Fibroblast of gingiva (primary cell): ENCODE measurements at places on chromosomes 1 and 21.

DNA sequence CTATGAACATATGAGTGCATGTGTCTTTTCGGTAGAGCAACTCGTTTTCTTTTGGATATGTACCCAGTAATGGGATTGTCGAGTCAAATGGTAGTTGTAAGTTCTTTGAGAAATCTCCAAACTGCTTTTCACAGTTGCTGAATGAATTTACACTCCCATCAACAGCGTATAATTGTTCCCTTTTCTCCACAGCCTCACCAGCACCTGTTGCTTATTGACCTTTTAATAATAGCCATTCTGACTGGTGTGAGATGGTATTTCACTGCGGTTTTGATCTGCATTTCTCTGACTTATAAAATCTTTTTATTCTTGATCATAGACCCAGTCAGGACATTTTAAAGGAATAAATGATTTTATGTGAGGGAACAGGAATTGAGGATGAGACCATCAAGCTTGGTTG lies 165.0 kb upstream of the KCTD3 start:
- no peak for DNase-seq

- DNase-seq: peak; percentile 71
Measured at GRCh38 chr1:65359888-65360287, 50.5 kb downstream of the DNAJC6 start.

- DNase-seq: no peak
Measured at GRCh38 chr21:36551321-36551720, 71.4 kb upstream of the CLDN14 start.

- DNase-seq: peak; percentile 25
Measured at GRCh38 chr1:41382480-41383090, 21.4 kb downstream of the FOXO6 start.

DNA sequence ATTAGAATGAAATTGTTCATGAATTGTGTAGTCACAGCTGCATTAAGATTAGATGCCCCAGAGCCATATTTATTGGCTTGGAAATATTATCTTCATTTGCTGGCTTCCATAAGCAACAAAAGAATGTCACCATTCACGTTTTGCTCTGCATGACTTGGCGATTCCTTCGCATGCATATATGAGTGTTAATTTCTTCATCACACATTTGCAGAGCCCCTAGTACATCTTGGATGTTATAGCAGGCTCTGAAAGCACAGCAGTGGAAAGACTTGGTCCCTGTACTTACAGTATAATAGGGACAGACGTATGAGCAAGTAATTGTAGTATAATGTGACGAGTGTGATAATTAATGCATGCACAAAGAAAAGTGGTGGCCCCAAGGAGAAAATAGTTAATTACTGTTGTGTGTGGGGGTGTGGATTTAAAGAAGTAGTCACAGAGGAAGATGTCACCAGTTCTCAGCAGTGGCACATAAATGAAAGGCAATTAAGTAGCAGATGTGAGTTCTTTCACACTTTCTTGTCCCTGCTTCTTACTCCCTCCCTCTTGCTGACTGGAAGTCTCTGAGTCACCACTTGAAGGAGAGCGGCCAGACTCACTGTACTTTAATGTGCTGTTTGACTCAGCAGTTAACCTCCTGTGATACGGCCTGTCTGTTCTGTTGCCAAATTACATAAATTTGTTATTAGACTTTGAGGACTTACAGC lies 21.0 kb downstream of the S100A10 start:
- peak; percentile 64 for DNase-seq

- no peak for DNase-seq
Measured at GRCh38 chr1:175207971-175208370, 15.4 kb upstream of the KIAA0040 start.

GRCh38 chr1:32335535-32335789 lies 571 bp downstream of the MARCKSL1 start:
- no peak for DNase-seq

DNA sequence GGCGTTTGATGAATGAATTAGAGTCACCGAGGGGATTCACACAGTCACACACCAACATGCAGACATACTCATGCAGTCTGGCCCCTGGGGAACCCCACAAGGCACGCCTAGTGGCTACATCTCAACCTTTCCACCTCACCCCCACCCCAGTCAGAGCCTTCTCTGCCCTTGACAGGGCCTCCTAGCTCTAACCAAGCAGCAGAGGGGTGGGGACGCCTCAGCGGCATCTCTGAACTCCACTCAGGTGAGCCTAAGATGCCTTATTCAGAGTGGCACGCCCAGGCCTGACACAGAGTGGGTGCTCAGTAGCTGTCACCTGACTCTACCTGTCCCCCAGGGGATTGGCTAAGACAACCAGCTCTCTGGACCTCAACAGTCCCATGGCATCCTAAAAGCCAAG lies 3.7 kb upstream of the SDC3 start:
- DNase-seq: no peak

- no peak for DNase-seq
Measured at GRCh38 chr1:117416546-117417125, 49.4 kb downstream of the MAN1A2 start.

GRCh38 chr1:54363925-54364324 lies 42.3 kb downstream of the SSBP3 start:
- DNase-seq: no peak

DNA sequence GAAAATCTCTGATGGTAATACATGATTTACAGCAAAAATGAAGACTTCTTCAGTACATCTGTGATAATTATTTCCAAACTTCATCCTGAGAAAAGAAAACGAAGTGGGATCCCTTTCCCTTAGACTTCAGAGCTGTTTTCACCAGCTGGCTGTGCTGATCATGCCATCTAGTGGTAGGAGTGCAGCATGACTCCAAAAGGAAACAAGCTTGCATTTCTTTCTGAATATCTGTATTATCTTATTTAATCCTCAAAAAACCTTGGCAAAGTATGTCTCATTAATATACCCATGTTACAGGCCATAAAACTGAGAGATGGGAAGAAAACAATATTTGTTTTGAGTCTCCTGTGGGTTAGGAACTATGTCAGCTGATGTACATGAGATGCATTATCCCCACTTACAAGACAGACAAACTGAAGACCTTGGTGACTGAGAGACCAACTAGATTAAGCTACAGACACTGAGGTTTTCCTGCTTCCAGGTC lies 9.8 kb upstream of the GJA8 start:
- DNase-seq: peak; percentile 48

GRCh38 chr1:44812822-44813543 lies 4.7 kb downstream of the BTBD19 start:
- no peak for DNase-seq

DNA sequence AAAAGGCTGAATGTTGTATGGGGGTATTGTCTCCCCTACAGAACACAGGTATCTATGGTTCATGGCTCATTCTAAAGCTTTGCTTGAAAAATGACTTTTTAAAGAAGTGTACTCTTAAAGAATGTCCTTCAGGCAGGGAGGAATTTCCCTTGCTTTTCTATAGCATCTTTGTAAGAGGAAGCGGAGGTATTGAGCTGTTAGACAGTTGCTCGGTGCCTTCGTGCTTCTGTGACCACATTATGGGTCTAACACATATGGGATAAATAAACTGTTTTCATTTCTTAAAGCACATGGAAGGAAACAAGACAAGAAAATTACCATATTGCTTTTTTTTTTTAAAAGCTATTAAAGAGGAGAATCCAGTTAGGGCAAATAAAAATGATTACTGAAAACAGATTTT lies 182.9 kb downstream of the NTNG1 start:
- no peak for DNase-seq

- DNase-seq: no peak
Measured at GRCh38 chr1:55194851-55195250, 20.3 kb downstream of the USP24 start.

GRCh38 chr1:108881369-108881768 lies 4.6 kb downstream of the GPSM2 start:
- peak; percentile 84 for DNase-seq

GRCh38 chr1:207463021-207463420 lies 8.9 kb downstream of the CR2 start:
- no peak for DNase-seq

- no peak for DNase-seq
Measured at GRCh38 chr1:190098756-190099155, 378.9 kb downstream of the BRINP3 start.

- no peak for DNase-seq
Measured at GRCh38 chr1:112318698-112319370, 77.2 kb upstream of the CTTNBP2NL start.

GRCh38 chr1:46153732-46154131 lies 21.2 kb upstream of the TSPAN1 start:
- DNase-seq: no peak

DNA sequence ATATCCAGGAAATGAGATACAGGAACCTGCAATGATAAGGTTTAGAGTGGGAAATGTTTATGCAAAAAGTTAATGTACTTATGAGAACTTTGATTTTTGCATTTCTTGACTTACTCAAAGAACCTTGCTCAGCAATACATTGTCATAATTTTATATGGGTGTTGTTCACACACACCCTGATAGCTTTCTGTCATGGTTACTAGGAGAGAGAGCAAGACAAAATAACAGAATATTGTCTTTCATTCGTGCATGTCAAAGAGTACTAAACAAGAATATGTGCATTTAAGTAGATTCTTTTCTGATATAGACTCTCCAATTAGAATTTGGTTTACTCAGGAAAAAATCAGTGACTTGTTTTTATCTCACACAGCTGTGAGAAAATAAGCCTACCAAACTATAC lies 27.5 kb upstream of the KCNA3 start:
- no peak for DNase-seq

GRCh38 chr21:26421724-26422123 lies 151.4 kb downstream of the CYYR1 start:
- no peak for DNase-seq

GRCh38 chr21:28943631-28944030 lies 49.0 kb downstream of the LTN1 start:
- DNase-seq: peak; percentile 20

GRCh38 chr1:201666645-201667044 lies 127.7 kb downstream of the NAV1 start:
- DNase-seq: no peak
